Brain pericyte (primary cell): ENCODE measurements at places on chromosomes 1 and 21.

- DNase-seq = no peak
Measured at GRCh38 chr1:118949315-118949714, 38.8 kb downstream of the TBX15 start.

GRCh38 chr1:65343286-65343685 lies 33.9 kb downstream of the DNAJC6 start:
- DNase-seq = no peak

GRCh38 chr1:221693087-221693486 lies 48.8 kb downstream of the DUSP10 start:
- no peak for DNase-seq

DNA sequence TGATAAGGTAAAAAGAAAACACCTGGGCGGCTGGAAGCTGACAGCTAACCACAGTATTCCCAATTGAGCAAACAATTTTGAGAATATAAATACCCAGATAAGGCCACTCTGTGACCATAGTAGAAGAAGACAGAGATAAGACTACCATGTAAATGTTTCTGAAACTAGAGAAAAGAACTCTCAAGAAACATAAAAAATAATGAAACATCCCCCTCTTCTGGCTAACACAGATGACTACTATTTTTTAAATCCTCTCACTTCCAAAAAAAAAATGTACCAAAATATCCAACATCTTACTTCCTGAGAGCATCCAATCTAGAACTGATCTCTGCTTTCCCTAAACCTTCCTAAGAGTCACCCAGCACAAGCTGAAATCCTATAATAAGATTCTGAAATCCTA lies 125.9 kb downstream of the HFM1 start:
- DNase-seq = no peak

GRCh38 chr1:12615865-12616708 lies 1.9 kb downstream of the DHRS3 start:
- DNase-seq = no peak

- DNase-seq = no peak
Measured at GRCh38 chr1:201013991-201014815, 9.3 kb downstream of the KIF21B start.

DNA sequence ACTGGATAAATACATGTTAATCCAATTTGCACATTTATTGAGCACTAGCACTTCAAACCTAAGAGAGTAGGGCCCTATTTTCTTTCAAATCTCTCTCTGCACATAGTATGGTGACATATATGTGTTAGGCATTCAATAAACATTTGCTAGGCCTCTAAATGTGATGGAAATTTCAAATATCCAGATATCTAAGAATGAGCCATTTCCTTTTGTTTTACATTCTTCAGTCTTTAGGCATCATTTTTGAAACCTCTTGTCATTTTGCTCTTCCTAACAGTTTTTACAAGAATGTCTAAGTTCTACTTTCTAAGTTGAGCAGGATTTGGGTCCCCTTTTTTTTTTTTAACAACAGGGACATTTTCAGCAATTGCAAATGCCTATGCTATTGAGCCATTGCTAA lies 395.7 kb upstream of the ST6GALNAC5 start:
- no peak for DNase-seq

GRCh38 chr1:83849191-83850061 lies 149.5 kb downstream of the TTLL7 start:
- no peak for DNase-seq

GRCh38 chr1:200512191-200512590 lies 102.4 kb upstream of the ZNF281 start:
- no peak for DNase-seq
